ENCODE measurements at places on chromosomes 2 and 18. TPM values are rescaled to one million over a fixed set of nuclear protein-coding genes. Genes with fewer than 3 reads are reported as not detected.

- DNase-seq = no peak
Measured at GRCh38 chr18:34196256-34196655, 28.5 kb downstream of the NOL4 start.

DNA sequence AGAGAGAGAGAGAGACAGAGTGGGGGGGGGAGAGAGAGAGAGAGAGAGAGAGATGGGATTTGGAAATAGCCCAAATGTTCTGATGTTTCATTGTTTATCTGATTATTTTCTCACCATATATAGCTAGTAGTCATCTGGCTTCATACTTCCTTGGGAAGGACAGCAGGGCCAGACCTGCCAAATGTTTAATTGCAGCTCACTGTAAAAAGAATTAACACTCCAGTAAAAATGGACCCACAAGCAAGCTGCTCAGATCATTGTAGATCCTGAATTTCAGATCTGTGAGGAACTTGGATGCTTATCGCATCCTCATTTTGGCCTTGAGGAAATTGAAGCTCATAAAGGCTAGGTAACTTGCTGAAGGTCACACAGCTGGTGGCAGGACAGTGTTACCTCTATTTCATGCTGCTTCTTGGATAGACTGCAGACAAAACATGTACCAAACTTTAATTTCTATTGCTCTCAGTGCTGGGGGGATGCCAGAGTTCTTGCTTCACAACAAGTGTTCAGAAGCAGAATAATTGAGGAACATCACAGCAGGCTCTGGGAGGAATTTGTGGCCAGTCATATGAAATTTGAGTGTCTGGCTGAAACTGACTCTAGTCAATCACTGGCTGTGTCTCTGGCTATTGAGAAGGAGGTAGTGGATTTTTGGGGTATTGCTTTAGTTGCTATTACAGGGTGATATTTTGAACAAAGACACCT lies 223.5 kb downstream of the PIK3C3 start:
- DNase-seq = no peak

GRCh38 chr2:150167711-150168110 lies 319.8 kb downstream of the RND3 start:
- peak; percentile 75 for DNase-seq

GRCh38 chr18:35174093-35174731 lies 66.6 kb upstream of the ZNF397 start:
- no peak for DNase-seq

DNA sequence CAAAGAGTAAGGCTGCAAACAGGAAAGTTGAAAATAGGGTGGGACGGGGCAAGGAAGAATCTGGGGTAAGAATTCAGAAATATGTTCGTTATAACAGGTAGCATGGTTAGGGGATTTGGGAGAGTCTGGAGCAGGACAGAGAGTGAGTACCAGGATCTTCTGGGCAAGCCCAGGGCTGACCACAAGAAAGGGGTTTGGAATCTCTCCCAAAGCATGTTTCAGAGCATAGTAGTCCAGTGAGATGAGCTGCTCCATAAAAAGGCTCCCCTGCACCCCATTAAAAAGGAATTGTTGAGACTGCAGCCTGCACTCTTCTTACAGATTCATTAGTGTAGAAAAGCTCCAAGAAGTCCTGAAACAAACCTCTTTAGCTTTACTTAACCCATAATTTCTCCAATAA lies 291.1 kb downstream of the MTX2 start:
- peak; percentile 67 for DNase-seq

DNA sequence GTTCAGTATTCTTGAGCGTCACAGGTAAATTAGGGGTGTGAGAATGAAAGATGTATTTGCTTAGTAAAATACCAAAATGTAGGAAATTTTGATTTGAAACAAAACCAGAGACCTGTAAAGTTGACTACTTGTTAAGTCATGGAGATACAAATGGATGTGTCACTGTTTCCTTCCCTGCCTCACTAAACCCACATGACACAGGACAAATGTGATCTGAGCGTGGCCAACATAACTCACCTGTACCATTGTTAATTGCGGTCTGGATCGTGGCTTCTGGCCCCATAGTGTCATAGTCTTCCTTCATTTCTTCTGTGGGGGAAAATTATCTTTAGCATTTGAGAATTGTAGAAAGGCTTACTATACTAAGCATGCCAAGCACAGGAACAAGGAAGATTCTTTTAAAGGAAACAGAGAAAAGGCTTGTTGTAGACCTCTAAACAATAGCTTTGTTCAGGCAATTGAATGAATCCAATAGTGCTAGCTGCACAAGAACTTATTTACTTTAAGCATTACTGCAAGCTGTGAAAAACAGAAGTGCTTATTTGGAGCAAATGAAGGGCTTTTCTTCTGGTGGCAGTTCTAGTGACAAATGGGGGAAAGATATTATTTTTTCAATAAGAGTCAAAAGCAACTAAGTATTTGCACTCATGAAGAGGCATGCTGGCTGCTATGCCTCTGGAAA lies 95.2 kb downstream of the ZEB2 start:
- DNase-seq = no peak

- DNase-seq = no peak
Measured at GRCh38 chr2:152094014-152094413, 4.8 kb downstream of the CACNB4 start.

- no peak for DNase-seq
Measured at GRCh38 chr2:218896501-218897393, 16.1 kb downstream of the WNT10A start.

- peak; percentile 25 for DNase-seq
Measured at GRCh38 chr2:12501469-12502158, 215.1 kb upstream of the TRIB2 start.

DNA sequence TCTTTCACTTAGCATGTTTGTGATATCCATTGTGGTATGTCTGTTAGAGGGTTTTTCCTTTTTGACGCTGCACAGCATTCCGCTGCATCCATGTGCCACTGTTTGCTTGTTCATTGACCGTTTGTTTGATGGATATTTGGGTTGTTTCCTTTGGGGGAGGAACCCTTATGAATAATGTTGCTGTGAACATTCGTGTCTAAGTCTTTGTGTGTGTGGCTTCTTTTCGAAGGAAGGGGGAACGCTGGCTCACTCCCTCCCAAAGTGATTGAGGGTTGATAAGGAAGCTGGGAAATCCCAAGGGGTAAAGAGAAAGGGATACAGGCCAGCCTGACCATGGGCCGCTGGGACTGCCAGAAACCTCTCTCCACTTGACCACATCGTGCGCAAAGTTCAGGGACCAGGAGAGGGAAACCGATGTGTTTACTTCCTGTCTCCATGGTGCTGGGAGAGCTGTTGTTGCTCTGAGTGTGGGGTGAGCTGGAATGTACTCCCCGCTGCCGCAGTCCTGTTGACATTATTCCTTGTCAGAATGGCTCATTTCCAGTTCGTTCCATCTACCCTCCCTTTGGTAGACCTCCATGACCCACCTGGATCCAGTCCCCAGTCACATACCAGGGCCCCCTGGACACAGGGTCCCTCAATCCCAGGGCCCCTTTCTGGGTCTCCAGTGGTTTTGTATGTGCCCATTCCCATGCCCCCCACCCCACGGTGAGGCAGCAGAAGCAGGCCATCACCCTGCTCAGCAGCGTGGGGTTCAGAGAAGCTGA lies 39.6 kb downstream of the HS1BP3 start:
- no peak for DNase-seq

- no peak for DNase-seq
Measured at GRCh38 chr18:41613003-41613609, 341.9 kb upstream of the PIK3C3 start.

- DNase-seq = peak; percentile 68
Measured at GRCh38 chr18:59996370-59996966, 96.7 kb downstream of the PMAIP1 start.

CABYR gene
- 4.9 TPM for total RNA-seq

DES gene
- total RNA-seq = 0.51 TPM

HOXD11 gene
- 31.6 TPM for total RNA-seq

LONRF2 gene
- under 0.01 TPM for total RNA-seq

TUBA4B gene
- not detected for total RNA-seq

ALPG gene
- total RNA-seq = not detected

KLHL29 gene
- 4.7 TPM for total RNA-seq
